Stimulated activated CD4-positive, alpha-beta T cell treated with anti-CD3 and anti-CD28 coated beads, Interleukin-15, amount 100 ng/mL, for 1 hour (primary cell): ENCODE measurements at places on chromosomes 3 and 15.

DNA sequence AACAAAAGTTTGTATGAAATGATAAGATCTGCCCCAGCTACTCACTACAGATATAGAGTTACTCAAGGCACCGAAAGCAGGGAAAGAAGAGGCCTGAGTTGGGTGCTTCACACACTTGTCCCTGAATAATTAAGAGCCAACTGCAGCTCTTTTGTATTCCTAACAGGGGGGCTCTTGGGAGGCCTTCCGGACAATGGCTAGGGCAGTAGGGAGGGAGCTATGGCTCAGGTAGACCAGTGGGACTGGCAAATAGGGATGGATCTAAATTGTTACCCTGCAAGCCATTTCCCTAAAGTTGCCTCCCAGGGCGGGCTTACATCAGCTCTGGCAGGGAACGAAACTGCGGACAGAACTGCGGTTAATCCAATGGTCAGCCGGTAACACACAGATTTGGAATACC, 6.2 kb downstream of the SEMA5B start:
- DNase-seq: no peak

GRCh38 chr15:50390554-50391264, 33.5 kb upstream of the USP8 start:
- DNase-seq: no peak

DNA sequence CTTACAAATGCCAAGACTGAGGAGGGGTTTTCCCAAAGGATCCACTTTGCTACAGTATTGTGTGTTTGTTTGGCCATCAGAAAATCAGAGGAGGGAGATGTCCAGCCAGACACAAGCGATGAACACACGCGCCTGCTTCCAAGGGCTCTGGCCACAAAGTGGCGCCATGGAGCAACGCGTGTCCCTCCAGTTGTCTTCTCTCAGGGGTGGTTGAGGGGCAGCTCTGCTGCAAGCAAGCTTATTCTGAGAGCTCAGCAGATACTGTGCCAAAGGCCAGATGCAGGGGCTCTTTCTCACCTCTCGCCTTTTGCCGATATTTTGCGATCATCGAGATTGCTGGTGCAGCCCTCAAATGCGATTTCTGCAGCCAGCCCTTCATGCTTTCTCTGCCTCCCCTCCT, 88.9 kb upstream of the OSBPL11 start:
- DNase-seq: no peak

- no peak for DNase-seq
These were observed 8.6 kb upstream of the CBLB start for GRCh38 chr3:105877336-105877910.

GRCh38 chr3:116863822-116864589, 154.4 kb downstream of the TUSC7 start:
- DNase-seq: no peak

- no peak for DNase-seq
These were observed 20.9 kb downstream of the SLC6A6 start for GRCh38 chr3:14423197-14423743.

GRCh38 chr3:28278918-28279317, 37.5 kb downstream of the CMC1 start:
- DNase-seq: no peak

DNA sequence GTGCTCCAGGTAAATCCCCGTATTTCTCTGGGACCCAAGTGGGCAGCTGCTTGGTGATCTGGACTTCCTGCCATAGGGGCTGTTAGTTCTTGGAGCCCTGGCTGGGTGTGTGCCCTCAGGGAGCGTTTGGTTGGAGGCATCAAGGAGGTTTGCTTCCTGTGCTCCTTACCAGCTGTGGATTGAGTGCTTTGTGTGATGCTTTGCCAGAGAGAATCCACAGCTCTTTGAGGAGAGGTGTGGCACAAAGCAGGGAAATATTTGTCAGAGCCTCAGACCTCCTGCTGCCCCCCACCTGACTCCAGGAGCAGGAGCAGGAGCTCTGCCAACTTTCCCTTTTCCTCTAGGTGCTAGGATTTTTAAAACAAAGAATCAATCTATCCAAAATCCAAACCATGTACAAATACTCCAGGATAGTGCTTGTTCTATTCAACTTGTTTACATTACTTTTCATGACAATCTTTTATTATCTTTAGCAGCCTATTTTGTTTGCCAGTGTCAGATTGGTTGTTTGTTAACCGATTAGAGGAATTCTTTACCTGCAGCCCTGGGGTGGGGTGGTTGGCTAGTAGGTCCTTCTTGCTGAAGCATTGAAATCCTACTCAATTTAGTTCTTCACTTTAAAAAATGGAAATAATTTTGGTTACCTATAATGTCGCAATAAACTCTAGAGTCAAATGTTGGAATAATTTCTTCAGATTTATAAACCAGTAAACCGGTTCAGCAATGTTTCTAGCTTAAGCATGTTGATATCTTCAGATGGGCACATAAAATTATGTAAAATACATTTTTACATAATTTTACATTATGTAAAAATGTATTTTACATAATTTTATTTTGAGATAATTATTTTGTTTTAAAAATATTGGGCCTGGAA, 2.5 kb downstream of the CTDSPL start:
- DNase-seq: no peak

DNA sequence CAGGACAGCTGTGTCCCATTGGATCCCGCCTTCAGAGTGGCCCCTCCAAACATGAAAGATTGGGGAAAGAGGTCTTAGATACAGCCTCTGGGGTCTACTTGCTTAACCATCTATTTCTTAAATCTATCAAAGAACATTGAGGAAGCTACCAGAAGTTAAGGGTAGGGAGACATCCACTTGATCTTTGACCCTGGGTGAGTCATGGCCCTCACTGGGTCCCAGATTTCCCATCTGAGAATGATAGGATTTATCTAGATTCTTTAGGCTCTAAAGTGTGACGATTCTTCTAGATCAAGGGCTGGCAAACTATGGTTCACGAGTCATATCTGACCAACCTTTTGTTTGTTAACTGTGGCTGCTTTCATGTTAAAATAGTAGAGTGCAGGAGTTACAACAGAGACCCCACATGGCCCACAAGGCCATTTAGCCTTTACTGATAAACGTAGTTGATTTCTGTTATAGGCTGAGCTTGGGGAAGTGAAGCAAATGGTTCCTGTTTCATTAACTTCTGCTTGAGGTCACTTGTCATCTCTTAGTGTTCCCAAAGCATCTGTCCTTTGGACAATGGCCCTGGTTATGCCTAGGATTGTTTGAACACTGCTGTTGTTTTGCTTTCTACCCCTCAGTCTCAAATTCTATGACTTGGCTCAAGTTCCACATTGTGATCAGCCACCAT, 8.0 kb downstream of the MUC13 start:
- no peak for DNase-seq

DNA sequence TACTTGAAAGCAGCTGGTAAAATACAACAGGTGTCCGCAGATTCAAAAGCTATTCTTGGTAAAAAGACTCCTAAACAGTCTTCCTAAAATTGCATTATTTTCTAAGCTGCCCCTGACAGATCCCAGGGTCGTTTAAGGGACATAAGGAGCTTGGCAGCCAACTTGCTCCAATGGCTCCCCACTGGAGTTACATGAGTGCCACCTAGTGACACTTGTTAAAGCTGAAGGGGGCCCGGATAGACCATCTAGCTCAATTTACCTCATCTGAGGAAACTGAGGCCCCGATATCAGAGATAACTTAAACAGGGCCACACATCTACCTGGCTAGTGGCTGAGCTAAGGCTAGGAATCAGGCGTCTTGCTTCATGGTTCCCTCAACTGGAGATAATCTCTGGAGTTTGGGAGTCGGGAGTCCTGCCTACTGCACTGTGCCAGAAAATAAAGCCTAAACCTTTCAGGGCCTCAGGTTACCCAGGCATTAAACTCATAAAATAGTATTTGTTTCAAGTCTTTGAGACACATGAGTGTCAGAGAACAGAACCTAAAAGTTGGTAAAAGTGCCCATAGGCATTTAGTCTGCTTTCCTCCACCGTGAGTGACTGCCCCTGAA, 6.5 kb upstream of the TBC1D23 start:
- no peak for DNase-seq

- DNase-seq: no peak
These were observed 187.9 kb downstream of the CNTN3 start for GRCh38 chr3:74426571-74426970.

DNA sequence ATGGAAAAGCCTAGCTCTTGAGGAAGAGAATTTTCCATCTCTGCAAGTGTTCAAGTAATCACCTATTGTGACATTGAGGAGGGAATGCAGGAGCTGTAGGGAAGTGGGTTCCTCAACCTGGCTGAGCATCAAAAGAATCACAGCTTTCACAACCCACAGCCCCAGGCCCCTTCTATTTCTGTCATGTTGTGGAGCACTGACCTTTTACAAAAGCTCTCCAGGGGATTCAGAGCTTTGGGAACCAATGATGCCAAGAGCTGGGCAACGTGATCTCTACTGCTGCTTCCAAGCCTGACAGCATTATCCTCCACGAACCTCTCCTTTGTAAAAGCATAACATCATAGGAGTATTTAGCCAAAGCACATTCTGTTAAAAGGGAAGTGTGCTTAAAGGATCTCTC, 231.1 kb downstream of the ADAMTS9 start:
- DNase-seq: no peak

- DNase-seq: no peak
These were observed 15.5 kb downstream of the TRIM59 start for GRCh38 chr3:160434071-160434470.

DNA sequence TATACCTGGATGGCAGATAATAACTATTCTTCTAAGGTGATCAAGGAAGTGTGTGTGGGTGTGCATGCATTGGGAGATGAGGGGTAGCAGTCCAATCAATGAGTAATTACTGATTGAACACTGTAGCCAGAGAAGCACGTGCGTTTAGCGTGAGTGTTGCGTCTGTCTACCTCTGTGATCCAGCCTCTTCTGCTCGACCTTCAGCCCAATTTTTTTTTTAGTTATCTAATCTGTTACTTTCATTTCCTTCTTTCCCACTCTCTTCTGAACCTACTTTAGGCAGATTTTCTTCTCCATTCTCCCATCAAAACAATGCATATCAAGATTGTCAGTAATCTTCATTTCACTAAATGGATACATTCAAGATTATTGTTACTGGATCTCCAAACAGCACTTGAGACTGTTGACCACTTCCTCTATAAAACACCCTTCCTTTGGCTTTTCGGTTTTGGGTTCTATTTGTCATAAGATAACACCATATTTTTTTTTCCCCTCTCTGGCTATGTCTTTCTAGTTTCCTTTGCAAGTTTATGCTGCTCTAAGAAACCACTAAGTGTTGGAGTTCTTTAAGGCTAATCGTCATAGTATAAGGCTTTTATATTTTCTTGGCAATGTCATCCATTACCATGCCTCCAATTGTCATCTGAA, 41.0 kb downstream of the MCTP2 start:
- no peak for DNase-seq

GRCh38 chr3:16300881-16301359, 35.9 kb downstream of the OXNAD1 start:
- no peak for DNase-seq

- DNase-seq: no peak
These were observed 57.9 kb downstream of the TIPARP start for GRCh38 chr3:156732261-156732660.

DNA sequence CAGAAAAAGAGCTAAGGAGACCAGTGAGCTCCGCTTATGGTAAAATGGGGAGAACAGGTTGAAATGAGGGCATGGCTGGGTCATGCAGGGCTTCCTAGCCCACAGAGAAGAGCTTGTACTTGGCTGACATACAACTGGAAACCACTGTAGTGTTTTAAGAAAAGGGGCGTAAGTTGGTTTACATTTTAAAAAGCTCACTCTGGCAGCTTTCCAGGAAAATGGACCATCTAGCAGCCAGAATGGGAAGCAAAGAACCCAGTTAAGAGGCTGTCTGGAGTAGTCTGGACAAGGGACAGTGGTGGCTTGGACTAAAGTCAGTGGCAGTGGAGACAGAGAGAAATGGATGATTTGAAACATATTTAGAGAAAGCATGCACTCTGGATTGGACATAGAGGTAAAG, 1.9 kb downstream of the MORC1 start:
- DNase-seq: no peak

DNA sequence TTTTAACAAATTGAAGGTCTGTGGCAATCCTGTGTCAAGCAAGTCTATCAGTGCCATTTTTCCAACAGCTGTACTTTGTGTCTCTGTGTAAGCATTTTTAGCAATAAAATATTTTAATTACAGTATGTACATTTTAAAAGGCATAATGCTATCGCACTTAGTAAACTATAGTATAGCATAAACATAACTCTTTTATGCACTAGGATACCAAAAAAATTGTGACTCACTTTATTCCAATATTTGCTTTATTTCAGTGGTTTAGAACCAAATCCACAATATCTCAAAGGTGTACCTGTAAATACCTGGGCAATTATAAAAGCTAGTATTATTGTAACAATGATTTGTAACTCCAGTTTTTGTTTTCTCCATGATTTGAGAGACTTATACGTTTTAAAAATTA, 46.5 kb downstream of the FRMD5 start:
- no peak for DNase-seq

- DNase-seq: no peak
These were observed 8.7 kb upstream of the ACSBG1 start for GRCh38 chr15:78243058-78243457.

DNA sequence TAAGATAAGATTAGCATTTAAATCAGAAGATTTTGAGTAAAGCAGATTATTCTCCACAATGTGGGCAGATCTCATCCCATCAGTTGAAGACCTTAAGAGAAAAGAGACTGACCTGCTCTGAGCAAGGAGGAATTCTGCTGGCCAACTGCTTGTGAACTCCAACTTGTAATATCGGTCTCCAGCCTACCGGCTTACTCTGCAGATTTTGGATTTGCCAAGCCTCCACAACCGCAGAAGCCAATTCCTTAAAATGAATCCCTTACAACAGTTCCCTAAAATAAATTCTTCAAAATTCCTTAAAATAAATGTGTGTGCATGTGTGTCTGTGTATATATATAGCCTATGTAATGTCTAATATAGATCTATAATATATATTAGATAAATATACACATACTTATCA, 107.4 kb upstream of the KLF13 start:
- DNase-seq: no peak

DNA sequence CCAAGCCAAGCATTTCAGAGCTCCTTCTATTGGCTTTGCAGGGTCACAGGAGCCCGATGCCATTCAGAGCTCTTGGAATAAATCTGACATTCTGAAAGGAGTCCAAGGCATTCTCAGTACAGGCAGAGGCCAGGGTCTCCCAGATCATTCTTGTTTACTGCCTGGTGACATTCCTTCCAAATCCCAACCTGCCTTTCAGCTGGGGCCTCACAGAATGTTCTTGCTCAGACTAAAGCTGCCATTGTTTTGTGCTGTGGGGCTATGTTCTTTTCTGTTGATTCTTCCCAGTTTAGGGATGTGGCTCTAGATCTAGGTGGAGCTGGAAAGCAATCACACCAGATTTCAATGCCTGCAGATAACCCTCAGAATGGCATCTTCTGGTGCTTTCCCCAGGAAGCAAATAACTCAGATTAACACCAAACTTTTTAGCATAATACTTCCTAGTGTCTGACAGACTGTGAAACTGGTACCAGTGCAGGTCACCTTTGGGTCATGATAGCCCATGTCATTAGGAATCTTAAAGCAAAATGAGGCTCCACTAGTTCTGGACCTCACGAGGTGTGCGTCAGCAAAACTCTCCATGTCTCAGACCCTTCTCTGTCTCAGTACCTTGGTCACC, 166.9 kb downstream of the CHST2 start:
- no peak for DNase-seq
